ENCODE measurements at places on chromosomes 6 and 20.
A peak's percentile ranks its signal among the peaks of the same experiment; 100 is the strongest.

DNA sequence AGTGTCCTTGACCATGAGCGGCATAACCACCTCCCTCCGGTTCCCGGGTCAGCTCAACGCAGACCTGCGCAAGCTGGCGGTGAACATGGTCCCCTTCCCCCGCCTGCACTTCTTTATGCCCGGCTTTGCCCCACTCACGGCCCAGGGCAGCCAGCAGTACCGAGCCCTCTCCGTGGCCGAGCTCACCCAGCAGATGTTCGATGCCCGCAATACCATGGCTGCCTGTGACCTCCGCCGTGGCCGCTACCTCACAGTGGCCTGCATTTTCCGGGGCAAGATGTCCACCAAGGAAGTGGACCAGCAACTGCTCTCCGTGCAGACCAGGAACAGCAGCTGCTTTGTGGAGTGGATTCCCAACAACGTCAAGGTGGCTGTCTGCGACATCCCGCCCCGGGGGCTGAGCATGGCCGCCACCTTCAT is 4.9 kb downstream of the TUBB1 start:
- DNase-seq = no peak

DNA sequence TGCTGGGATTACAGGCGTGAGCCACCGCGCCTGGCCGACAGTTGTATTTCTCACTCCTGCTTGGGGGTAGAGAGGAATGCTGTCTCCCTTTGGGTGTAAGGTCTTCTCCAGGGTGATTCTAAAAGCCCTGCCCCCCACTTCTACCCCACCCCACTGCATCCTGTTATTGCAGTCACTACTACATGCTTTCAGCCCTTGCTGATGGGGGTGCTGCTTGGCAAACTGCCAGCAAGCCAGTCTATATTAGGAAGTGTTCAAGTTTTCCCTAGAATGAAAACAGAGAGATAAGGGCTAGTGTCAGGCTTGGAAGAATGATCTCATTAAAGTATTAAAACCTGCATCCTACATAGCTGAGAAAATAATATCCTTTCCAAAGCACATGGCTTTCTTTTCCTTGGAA is 31.3 kb downstream of the TTI1 start:
- no peak for DNase-seq

GRCh38 chr6:134111062-134111677 is 58.7 kb upstream of the SLC2A12 start:
- no peak for DNase-seq

DNA sequence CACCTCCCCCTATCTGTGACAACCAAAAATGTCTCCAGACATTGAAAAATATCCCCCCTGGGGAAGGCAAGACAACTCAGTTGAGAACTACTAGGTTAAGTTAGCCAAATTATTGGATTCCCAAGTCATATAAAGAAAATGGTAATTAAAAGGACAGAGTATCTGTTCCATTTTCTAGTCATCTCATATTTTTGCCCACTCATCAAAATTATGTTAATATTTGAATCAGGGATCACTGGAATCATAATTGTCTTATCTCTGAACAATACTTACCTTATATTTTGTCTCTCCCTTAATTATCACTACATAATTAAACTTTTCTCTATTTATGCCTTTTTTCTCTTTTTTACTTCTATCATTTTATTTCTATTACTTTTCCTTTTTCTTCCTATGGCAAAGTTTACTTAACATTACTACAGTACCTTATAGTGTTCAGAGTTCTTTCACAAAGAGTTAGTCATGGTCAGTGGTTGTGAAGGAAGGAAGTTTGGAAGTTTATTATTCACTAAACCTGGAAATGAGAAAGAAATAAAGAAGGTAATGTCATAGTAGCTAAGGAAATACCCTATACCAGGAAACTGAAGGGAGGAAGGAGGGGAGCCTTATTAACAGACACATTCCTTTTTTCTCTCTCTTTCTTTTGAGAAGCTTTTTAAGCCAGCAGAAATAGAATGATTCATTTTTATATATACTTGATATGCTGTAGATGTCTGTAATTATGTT is 332.9 kb downstream of the COL12A1 start:
- DNase-seq = no peak

GRCh38 chr6:291697-292505 is at the start of gene DUSP22:
Gene DUSP22 (plus strand): TSS chr6:292487. CDS start chr6:292540, 53 bp downstream.
- DNase-seq = peak; percentile 94

Data from islet precursor cell (in vitro differentiated cells).